Activated naive CD8-positive, alpha-beta T cell treated with anti-CD3 and anti-CD28 coated beads, Interleukin-2, amount 10 ng/mL, durations not matched to agents 7 days and 5 days (primary cell): ENCODE measurements at places on chromosomes 4 and X. TPM values are rescaled to one million over a fixed set of nuclear protein-coding genes. Genes with fewer than 3 reads are reported as not detected.

ABLIM2 gene
- 2.5 TPM for total RNA-seq

MAGEA9B gene
- total RNA-seq: not detected

CTPS2 gene
- 6.0 TPM for total RNA-seq

PLAC8 gene
- 314 TPM for total RNA-seq

HERC5 gene
- 46.5 TPM for total RNA-seq

WWC2 gene
- 0.91 TPM for total RNA-seq

LNX1 gene
- total RNA-seq: not detected

KIAA0232 gene
- 23.9 TPM for total RNA-seq

SYAP1 gene
- total RNA-seq: 17.2 TPM

UGT2B10 gene
- total RNA-seq: not detected

MAGED1 gene
- 52.5 TPM for total RNA-seq

KCNE5 gene
- 0.40 TPM for total RNA-seq

NAP1L2 gene
- total RNA-seq: 5.5 TPM

SH3BGRL gene
- 76.8 TPM for total RNA-seq

TMEM271 gene
- not detected for total RNA-seq

SPARCL1 gene
- total RNA-seq: not detected

AR gene
- total RNA-seq: not detected

UGT2B11 gene
- not detected for total RNA-seq

BTC gene
- total RNA-seq: not detected

BEND2 gene
- total RNA-seq: not detected

PAGE4 gene
- not detected for total RNA-seq

DCAF8L2 gene
- not detected for total RNA-seq

MTNR1A gene
- total RNA-seq: not detected

DRD5 gene
- total RNA-seq: not detected

SGMS2 gene
- total RNA-seq: not detected

RAP1GDS1 gene
- total RNA-seq: 64.5 TPM

XAGE1B gene
- total RNA-seq: not detected

NIPAL1 gene
- total RNA-seq: 1.1 TPM

NFKB1 gene
- 130 TPM for total RNA-seq

GAGE12E gene
- not detected for total RNA-seq

TMEM156 gene
- total RNA-seq: 14.9 TPM

PNCK gene
- 1.1 TPM for total RNA-seq

TLR10 gene
- total RNA-seq: 0.25 TPM

NOCT gene
- total RNA-seq: 4.7 TPM

CXorf38 gene
- total RNA-seq: 26.7 TPM

MAGEA6 gene
- total RNA-seq: not detected

PHKA1 gene
- total RNA-seq: 0.47 TPM

IL2RG gene
- total RNA-seq: 395 TPM

ITIH6 gene
- not detected for total RNA-seq

SHROOM3 gene
- not detected for total RNA-seq

MAP9 gene
- total RNA-seq: 6.3 TPM

GDPD2 gene
- total RNA-seq: not detected

NWD2 gene
- total RNA-seq: not detected

CYTL1 gene
- not detected for total RNA-seq

GPC3 gene
- total RNA-seq: 0.72 TPM

PABPC4L gene
- not detected for total RNA-seq

RAB39B gene
- total RNA-seq: 9.4 TPM

ETDB gene
- total RNA-seq: not detected

MAP7D2 gene
- total RNA-seq: 0.17 TPM
